ENCODE measurements at places on chromosomes 13 and 19.
A peak's percentile ranks its signal among the peaks of the same experiment; 100 is the strongest.

- DNase-seq = no peak
Observed at GRCh38 chr13:48236528-48237353, 3.7 kb downstream of the ITM2B start.

- peak; percentile 74 for DNase-seq
Observed at GRCh38 chr19:2385053-2385721, 25.1 kb downstream of the TMPRSS9 start.

GRCh38 chr13:110869231-110869804 lies 45.6 kb downstream of the ANKRD10 start:
- no peak for DNase-seq

- no peak for DNase-seq
Observed at GRCh38 chr19:20233105-20233504, 66.1 kb downstream of the ZNF486 start.

GRCh38 chr19:37933937-37934358 lies 26.9 kb downstream of the SIPA1L3 start:
- no peak for DNase-seq

DNA sequence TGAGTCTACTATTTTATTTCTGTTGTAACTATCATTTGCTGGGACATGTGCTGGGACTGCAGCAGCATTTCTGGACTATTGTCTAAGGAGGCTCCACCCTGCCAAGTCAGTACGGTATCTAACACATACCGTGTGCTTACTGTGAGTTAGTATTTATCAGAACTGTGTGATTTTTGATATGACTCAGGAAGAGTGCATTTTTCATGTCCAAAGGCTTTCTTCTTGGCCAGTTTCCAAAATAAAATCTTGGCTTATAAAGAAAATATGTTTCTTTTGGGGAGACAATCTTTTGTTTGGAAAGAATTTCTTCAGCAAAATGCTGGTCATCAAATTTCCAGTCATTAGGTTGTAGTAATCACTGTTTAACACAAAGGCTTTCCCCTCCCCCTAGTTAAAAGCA lies 11.6 kb downstream of the PARP4 start:
- no peak for DNase-seq

- peak; percentile 11 for DNase-seq
Observed at GRCh38 chr19:17687141-17687856, 855 bp downstream of the UNC13A start.

- peak; percentile 96 for DNase-seq
Observed at GRCh38 chr19:56393119-56394012, at the start of gene ZNF582. ZNF582 (minus strand) TSS chr19:56393534; CDS start chr19:56391752, 1,782 bp downstream.

- no peak for DNase-seq
Observed at GRCh38 chr19:12052091-12052496, 667 bp downstream of the ZNF878 start.

DNA sequence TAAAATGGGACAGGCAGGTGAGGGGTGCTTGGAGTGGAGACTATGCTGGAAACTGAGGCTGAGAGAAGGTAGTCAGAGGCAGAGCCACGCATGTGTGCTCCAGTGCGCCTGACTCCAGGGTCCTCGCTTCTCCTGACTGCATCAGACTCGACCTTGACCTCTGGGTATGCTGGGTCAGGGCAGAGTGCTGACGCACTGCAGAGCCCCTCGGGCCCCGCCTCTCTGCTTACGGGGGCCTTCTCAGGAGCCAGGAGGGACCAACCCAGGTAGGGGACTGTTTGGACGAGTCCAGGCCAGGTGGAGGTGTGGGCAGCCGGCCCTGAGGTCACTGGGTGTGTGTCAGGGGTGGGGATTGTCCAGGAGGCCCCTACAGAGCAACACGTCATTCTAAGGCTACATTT lies 22.9 kb upstream of the SLC7A10 start:
- DNase-seq = no peak

GRCh38 chr13:79621449-79621848 lies 140.5 kb downstream of the NDFIP2 start:
- DNase-seq = no peak

DNA sequence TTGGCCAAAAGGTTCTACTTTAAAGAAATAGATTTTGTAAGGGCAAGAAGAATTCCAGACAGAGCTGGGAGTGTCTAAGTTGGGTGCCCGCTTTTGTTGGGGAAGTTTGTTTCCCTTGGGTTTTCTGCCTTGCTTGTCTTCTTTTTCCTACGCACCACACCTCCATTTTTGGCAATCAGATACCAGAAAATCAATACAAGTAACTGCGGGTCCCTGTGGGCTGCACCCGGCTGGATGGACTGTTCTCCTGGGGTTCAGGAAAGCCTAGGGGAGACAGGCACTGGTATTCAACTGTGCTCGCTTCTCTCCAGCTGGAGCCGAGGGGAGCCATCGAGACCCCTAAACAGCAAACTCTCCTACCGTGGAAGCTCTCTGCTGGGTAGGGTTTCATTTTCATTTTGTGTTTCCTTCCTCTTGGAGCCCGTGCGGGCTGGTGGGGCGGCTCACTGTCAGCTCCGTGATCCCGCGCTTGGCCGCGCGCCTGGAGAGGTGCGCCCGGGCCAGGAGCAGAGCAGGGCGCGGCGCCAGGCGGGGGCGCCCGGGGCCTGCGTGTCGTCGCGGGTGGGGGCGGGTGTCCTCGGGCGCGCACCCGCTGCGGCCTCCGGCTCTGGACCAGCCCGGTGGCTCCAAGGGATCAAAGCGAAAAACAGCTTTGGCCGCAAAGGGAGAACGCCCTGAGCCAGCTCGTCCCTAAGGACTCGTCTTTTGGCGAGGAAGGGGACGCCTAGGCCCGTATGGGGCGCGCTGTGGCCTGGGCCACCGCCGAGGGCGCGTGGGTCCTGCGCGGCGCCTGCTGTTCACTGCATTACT lies 347.2 kb downstream of the ZNF536 start:
- no peak for DNase-seq
